ENCODE measurements at places on chromosomes 16 and 17.

- no peak for DNase-seq
These were observed at the start of gene LCAT for GRCh38 chr16:67943619-67944504. TSS of gene LCAT (minus strand) at chr16:67944120. CDS start at chr16:67944101, 19 bp downstream.

DNA sequence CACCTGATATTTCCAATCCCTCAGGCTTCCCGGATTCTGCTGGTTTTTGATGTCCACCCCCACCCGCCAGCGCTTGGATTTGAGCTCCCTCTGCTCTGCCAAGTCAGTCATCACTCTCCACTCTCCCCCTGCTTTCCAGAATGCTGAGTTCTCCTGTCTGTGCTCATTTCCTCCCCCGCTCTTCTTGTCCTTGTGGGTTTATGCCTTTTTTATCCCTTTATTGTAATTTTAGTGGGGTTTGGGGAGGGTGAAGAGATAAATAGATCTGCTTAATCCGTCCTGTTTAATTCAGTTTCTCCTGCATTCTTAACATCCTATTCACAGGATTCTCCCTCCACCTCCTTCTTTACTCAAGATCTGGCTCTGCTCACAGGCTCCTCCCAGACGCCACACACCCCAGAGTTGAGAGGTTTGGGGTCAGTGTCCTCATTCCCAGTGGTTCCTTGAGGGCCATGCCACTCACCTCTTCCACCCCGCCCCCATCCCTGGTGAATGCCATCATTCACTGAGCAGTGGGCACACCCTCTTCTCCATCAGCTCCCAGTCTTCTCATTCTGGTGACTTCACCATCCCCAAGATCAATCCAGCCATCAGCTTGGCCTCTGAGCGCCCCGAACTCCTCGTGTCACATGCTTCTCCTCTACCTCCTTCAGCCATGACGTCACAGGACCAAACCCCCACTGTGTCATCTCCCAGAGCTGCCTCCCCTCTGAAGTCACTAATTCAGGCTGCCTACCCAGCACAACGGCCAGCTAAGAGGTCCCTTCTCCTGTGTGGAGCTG lies 15.1 kb upstream of the GUCY2D start:
- no peak for DNase-seq

DNA sequence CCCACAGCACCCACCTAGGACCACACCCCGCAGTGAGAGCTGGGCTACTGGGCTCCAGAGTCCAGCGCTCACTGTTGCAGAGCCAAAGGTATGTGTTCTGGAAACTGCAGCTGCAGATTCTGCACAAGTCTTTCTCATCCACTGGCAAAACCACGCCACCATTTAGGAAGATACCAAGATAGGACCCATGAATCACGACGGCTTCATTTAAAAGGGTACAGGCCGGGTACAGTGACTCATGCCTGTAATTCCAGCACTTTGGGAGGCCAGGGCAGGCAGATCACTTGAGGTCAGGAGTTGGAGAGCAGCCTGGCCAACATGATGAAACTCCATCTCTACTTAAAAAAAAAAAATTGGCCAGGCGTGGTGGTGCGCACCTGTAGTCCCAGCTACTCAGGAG lies 18.8 kb downstream of the FOXF1 start:
- no peak for DNase-seq

DNA sequence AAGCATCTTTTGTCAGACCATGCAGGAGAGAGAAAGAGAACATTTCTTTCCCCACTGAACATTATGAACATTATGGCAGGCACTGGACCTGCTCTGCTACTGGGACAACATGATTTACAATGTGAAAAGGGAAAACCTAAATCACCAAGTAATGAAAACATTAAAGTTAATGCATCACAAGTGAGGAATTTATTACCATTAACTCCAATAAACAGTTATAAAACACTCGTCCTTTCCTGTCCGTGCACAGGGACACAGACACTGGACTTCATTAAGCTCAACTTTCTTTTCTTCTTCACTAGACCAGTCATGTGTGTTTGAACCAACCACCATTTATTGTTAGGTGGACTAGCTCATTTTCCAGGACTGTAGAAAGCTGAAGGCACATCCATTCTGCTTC lies 95.4 kb downstream of the SNX11 start:
- no peak for DNase-seq

DNA sequence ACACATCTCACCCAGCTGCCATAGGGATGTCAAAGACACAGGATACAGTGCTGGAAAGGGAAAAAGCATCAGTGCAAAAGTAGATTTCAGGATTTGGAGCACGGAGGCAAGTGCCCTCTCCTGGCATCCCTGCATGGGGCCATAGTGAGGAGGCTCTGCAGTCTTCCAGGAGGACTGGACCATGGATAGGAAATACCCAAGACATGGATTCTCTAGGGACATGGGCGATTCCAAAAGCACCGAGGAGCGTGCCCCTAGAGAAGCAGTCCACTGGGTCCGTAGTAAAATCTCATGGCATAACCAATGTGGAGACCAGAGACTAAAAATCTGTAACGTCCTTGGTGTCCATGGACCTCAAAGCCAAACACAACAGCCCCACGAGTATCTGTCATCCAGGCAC lies 818.2 kb downstream of the KCNJ18 start:
- no peak for DNase-seq

DNA sequence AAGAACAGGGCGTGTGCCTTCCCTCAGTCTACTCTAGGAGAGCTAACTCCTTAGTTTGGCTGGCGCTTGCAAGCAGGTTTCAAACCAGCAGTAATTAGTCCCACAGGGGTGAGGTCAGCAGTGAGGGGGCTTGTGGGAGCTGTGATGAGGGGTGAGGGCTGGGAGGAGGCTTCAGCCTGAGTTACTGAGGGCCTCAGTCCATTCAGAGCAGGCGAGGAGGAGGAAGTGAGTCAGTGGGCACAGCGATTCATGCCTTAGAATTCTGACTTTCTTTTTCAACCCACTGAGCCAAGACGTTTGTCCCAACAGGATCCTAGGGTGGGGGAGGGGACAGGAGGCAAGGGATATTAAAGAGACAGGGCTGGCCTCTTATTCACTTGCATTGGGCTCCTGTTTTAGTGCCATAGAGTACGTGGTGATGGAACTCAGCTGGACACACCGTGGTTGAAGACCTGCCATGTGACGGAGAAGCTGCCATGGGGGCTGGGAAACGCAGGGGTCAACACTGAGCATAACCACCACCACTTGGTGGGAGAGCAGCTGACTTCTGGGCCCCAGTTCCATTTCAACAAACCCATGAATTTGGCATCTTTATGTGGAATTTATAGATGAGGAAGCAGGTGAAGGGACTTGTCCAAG lies 8.3 kb upstream of the ITGA3 start:
- no peak for DNase-seq

DNA sequence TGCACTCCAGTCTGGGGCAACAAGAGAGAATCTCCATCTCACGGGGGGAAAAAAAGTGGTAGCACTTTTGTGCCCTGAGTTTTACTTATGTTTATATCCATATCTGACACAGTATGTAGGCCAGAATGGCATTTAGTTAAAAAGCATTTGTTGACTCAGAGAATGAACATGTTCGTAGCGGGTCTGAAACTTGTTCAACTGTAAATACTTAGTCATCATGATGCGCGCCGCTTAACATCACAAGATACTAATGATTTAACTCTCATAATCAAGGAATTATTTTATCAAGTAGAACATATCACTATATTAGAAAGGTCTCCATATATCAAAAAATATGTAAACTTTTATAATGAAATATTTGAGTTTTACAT lies 55.3 kb upstream of the ITGA2B start:
- no peak for DNase-seq

DNA sequence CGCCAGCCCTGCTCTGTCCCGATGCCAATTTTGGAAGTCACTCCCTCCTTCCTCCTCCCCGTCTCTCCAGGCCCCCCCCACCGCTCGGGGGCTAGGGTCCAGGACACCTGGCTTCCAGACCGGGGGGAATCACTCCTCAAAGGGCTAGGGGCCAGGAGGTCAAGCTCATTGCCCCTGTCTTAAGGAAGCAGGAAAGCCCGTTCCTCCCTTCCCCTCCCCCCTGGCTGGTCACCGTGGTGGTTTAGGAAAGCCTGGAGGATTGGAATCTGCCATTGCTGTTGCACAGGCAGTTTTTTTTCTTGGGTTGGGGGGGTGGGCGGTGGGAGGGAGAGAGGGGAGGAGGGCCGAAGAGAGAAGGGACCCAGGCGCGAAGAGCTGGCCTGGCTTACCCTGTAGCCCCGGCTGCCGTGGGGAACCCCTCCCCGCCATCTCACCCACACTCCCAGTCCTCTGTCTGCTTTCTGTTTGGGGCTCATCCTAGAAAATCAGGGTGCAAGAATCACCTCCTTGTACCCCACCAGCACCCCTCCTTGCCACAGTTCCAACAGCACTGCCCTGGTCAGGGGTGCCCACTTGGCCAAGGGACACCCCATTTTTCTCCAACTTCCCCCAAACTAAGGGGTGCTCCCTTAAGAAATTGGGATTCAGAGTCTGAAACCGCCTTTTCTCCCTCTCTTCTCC lies 2.9 kb upstream of the BCL6B start:
- DNase-seq = peak; percentile 90

DNA sequence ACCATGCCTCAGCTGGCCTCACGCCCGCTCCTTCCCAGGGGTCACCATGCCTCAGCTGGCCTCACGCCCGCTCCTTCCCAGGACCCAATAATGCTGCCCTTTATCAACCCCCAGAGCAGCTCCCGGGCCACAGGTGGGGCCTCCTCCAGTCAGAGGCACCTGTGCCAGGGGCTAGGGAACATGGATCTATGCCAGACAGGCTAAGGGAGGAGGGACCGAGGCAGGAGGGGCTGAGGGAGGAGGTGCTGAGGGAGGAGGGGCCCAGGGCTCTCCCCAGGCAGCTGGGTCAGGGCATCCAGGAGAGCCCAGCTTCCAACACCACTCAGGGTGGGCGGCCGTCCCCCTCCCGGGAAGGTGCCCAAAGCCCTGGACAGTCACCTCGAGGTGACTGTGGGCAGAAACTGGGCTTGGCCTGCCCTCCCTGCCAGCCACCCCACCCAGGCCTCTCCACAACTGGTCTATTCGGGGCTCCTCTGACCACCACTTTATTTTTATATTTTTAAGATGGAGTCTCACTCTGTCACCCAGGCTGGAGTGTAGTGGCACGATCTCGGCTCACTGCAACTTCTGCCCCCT lies 19.4 kb downstream of the UTS2R start:
- DNase-seq = no peak

GRCh38 chr16:11207646-11208045 lies 48.4 kb downstream of the SOCS1 start:
- no peak for DNase-seq

- peak; percentile 8 for DNase-seq
These were observed 13.9 kb downstream of the TSPOAP1 start for GRCh38 chr17:58314706-58315015.

- peak; percentile 32 for DNase-seq
These were observed 8.8 kb downstream of the ENGASE start for GRCh38 chr17:79083191-79083971.

- DNase-seq = no peak
These were observed 20.1 kb downstream of the CIITA start for GRCh38 chr16:10897134-10897533.

- no peak for DNase-seq
These were observed 10.3 kb downstream of the SLC47A2 start for GRCh38 chr17:19705771-19706770.

- no peak for DNase-seq
These were observed 85.2 kb upstream of the HSBP1 start for GRCh38 chr16:83722456-83723183.

- DNase-seq = no peak
These were observed 25.1 kb downstream of the CHCT1 start for GRCh38 chr17:60447375-60447774.

Measured in SK-N-SH (cell line).